ENCODE measurements at places on chromosomes 11 and 22. TPM values are rescaled to one million over a fixed set of nuclear protein-coding genes. Genes with fewer than 3 reads are reported as not detected.

GRCh38 chr11:72958791-72959190 is 144.6 kb downstream of the ATG16L2 start:
- DNase-seq, result no peak

DNA sequence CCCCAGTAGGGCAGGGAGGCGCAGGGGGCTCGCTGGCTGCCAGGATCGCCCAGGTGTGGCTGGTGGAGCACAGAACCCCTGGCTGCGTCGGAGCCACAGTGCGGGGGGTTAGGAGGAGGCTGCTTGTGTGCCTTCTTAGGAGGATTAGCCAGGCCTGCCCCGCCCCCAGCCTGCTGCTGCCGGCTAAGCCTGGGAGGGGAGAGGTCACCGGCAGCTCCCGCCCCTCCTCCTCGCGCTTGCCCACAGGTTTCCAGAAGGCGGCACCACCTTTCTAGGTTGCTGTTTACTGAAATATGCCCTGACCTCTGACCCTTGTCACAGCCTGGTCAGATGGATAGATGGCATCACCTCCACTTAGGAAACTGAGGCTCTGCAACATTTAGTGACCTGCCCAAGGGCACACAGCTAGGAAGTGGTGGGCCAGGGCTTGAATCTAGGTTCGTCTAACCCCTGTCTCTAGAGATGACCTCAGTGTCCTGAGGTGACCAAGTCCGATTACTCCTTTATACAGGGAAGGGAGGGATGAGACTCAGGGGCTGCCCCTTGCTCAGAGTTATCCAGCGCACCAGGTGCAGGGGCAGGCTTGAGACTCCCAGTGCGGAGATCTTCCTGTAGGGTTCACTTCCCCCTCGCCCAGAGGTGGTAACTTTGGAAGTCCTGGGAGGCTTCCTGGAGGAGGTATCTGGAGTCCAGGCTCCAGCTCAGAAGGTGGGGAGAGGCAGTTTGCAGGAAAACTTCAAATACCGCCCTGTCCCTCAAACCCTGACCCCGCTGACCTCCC is 44.0 kb downstream of the MYO7A start:
- DNase-seq, result peak; percentile 95

DNA sequence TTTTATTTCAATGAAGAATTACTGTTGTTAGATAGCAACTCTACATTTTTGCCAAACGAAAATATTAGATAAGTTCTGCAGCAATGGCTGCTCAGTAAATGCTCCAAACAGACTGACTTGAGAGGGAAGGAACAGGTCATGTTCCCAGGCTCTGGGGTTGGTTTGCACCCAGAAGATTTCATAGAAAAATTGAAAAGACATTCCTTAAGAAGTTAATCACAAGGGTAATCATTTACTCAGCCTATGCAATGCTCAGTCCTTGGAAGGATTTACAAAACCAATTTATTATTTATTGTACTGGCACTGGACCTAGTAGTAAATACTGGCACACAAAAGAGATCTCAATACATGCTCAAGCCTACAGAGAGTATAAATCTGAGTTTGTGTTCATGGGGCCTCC is 179.1 kb upstream of the MTNR1B start:
- no peak for DNase-seq

DNA sequence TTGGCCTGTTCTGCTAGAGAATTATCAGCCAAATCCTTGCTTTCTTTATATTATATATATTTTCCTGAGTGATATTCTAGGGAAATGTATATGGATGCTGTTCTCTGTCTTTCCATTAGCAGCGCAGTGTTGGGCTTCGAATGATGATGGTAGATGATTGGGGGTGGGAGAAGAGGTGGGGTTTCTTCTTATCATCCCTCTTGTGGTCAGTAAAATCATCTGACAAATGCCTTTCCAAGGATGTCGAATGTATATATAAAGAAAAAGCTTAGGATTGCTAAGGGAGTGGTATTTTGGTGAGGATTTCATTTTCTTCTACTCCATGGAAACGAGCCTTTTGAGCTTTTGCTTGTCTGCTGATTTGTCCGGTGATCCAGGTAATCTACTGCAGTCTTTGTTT is 48.9 kb downstream of the ARHGEF12 start:
- peak; percentile 13 for DNase-seq

- no peak for DNase-seq
Observed at GRCh38 chr11:130420478-130421198, 7.8 kb downstream of the ADAMTS8 start.

DNA sequence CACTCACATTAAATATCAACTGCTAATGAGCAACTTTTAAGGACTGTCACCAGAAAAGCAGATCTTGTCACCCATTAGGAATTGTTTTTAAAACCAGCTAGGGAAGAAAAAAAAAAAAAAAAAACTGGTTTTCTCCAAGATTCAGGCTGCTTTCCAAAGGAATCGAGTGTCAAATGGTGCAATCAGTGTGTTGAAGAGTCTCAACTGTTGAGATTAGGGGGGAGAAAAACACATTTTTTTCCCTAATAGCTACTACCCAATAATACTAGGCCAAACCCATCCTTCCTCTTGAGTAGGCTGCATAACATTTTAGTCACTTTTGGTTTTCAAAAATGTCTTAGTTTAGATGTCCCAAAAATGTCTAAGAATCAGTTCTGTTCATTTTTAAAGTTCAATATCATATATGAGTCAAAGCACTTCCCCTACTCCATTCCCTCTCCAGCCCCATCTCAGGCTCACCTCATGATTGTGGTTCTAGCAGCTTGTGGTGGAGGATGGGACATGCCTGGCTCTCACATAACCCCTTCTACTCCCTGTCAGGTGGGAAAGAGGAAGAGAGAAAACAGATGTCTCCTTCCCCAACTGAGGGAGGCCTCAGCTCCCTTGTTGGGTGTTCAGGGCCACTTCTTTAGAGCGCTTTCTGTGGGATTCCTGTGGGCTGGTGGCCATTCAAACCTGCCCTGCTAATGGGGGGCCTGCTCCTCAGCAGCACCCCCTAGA is 193.6 kb downstream of the CWF19L2 start:
- no peak for DNase-seq

GRCh38 chr11:35675901-35676610 is 13.5 kb downstream of the TRIM44 start:
- no peak for DNase-seq

GRCh38 chr11:15195454-15196200 is 80.9 kb downstream of the INSC start:
- no peak for DNase-seq

- DNase-seq, result no peak
Observed at GRCh38 chr11:70205049-70205725, 2.1 kb downstream of the FADD start.

DNA sequence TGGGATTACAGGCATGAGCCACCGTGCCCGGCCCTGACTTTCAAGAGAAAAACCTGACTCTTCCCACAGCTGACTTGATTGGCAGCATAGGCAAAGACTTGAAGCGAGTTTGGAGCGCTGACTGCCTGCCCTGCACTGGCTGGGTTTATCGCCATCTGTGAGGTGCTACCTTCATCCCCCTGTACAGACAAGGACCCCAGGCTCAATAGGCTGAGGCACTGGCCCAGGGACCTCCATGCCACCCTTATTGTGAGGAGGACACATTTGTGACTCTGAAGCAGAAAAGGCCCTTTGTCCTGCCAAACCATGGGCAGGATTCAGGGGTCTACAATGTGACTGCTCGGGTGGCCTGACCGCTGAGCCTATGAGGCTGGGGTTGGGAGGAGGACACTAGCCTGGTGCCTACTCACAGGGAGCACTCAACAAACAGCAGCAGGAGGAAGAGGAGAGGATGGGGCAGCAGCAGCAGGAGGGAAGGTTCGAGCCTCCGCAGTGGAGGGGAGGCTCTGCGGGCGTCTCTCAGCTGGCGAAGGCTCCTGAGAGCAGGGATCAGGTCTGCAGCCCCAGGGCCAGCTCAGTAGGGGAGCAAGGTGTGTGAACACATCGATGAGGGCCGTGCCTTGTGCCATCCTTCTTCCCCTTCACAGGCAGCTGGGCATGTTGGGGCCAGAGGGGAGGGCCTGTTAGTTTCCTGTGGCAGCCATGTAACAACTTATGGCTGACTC is 72.9 kb upstream of the WNT7B start:
- no peak for DNase-seq

GRCh38 chr11:116093065-116093464 is 588.9 kb upstream of the CADM1 start:
- no peak for DNase-seq

GRCh38 chr11:123653483-123653826 is 969 bp downstream of the SCN3B start:
- DNase-seq, result no peak

DNA sequence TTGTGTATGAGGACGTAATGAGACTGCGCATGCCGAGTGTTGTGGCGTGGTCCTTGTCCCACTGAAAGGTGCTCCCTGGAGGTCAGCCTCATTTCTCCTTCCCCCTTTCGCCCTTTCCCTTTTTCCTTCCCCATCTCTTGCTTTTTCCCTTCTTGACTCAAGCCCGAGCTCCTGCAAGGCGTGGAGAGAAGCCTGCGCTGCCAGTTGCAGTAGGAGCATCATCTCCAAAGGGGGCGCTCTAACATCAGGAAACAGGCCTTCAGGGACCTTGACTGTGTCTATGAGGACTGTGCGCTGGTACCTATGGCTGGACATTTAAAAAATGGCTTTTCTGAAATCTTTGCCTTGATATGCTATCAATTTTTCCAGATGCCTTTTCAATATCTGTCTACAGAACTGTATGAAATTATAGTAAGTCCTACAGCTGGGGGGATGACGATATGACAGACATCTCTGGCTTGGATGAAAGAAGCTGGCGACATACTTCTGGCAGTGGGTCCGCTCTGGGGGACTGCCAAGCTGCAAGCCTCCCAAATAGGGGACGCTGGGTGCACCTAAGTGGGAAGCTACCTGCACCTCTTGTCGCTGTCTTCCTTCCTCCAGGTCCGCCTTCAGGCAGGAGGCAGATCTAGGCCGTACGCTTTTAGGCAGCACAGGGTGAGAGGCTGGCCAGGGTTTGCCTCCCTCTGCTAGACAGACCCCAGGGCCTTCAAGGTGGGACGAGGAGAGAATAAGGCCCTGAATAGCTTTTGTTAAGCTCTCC is 96.5 kb downstream of the NXPE2 start:
- DNase-seq, result peak; percentile 88

DNA sequence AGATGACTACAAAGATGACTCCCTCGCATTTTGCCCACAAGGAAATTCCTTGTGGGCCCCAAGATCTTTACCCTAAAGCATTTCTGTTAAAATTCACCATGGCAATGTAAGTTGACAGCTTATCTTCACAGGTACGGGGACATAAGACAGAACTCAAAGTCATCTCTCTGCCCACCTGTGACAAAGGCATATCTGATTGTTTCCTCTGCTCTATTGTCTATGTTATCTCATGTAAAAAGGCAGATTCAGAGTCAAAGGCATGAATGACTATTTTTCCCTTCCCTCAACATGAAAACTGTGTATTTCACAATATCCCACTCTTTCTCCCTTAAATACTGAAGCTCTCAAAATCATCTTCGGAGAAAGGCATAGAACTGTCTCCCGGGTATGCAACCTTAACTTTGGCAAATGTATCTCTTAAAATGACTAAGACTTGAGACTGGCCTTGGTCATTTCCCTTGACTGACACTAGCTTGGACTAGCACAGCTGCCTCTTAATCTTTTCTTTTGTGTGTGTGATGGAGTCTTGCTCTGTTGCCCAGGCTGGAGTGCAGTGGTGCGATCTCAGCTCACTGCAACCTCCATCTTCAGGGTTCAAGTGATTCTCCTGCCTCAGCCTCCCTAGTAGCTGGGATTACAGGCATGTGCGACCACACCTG is 103.2 kb downstream of the MICAL3 start:
- no peak for DNase-seq

DNA sequence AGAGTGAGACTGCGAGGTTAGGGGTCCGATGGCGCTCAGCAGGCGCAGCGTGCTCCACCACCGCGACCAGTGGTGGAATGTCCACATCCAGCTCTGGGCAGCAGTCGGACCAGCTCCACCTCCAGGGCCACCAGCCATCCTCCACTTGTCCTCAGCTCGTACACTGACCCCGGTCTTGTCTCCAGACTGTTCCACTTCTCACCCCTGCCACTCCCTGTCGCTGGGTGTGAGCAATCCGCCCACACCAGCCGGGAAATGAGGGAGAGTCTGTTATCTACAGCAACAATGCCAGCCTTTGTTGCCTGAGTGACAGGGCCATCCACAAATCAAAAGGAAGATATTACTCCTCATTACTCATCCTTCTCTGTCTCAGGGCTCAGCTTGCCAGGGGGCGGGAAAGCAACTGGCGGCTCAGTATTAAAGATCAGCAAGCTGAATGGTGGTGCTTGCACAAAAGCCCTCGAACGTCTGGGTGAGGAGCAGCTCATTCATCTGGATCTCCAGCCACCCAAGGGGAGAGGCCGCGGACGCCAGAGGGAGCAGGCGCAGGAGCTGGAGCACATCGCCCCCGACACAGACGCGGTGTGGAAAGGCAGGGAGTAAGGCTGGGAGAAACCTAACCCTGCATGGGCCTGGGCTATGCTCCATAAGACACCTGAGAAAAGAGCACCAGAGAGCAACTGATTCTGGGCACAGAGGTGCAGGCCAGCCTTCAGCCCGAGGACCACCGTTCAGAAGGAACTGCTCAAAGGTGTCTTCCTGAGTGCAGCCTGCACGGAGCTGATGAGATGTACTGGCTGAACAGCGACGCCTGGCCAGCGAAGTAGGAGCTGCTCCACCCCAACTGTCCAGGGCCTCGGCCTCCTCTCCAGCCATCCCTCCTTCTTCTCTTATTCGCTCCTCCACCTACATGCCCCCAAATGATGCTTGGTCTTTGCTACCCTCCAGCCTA is 21.9 kb downstream of the IGSF9B start:
- DNase-seq, result peak; percentile 60

- no peak for DNase-seq
Observed at GRCh38 chr11:79087961-79088318, 352.9 kb downstream of the TENM4 start.

GRCh38 chr11:96335388-96335787 is 7.6 kb downstream of the MAML2 start:
- no peak for DNase-seq

- DNase-seq, result peak; percentile 9
Observed at GRCh38 chr11:36622431-36623136, 24.5 kb upstream of the RAG2 start.

DNA sequence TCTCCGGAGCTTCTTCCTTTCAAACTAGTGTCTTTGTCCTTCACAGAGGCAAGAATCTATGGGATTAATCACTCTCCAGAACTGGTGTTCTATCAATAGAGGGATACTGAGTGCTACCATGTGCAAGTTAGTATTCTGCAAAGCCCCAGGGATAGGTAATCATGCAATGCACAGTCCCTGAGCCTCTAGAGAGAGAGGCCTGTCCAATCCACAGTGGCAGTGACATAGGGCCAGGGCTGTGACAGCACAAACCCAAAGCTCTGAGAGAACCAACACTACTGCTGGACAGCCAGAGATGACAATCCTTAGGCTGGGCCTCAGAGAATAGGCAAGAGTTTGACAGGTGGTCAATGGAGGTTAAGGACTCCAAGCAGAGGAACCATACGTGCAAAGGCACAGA is 66.8 kb upstream of the USP47 start:
- DNase-seq, result no peak

Gene CHRM1
- total RNA-seq, result not detected

Gene CHADL
- not detected for total RNA-seq

Gene OTOG
- 0.34 TPM for total RNA-seq

Gene CBLIF
- not detected for total RNA-seq

Gene PKNOX2
- 7.2 TPM for total RNA-seq

Gene NTM
- 4.3 TPM for total RNA-seq

Gene CD59
- 42.8 TPM for total RNA-seq

Gene NDUFV1
- total RNA-seq, result 137 TPM

Gene LRRC4C
- 3.4 TPM for total RNA-seq

Data from neural progenitor cell (in vitro differentiated cells).